ENCODE measurements at places on chromosomes 4 and X.

- DNase-seq, result no peak
Observed at GRCh38 chr4:184217634-184218033, at the start of gene ENPP6. TSS of gene ENPP6 (minus strand) at chr4:184217873. CDS start at chr4:184217819, 54 bp downstream.

DNA sequence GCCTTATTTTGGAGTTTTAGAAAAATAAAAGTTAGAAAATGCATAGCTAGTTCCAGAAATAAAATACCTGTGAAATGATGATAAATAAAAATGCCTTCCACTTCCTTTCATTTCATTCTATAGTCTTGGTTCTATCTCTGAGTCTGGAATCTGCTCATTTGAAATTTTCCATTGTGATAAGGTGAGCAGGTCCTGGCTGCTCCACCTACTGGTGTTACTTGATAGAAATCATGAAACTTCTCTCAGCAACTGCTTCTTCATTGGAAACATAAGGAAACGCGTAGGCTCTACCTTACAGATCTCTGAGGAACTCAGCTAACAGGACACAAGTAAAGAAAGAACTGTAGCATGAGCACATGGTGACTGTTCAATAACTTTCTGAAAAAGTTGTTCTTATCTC is 141.8 kb downstream of the DCHS2 start:
- no peak for DNase-seq

DNA sequence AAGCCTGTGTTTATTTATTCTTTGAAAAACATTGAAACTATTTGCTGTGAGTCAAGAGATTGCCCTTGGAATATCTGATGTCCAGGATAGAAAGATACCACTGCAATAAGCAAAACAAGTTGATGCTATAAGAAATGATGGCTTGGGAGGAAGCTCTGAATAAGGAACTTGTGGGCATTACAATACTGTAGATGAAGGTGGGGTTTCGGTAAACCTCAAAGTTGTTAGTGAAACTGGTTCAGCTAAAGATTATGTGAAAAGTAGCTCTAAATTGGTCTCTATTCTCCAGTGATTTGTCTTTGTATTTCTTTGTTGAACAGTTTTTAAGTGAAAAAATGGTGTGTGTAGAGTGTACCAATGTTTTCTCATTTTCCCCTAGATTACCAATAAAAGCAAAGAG is 128.7 kb downstream of the AKAP4 start:
- no peak for DNase-seq

DNA sequence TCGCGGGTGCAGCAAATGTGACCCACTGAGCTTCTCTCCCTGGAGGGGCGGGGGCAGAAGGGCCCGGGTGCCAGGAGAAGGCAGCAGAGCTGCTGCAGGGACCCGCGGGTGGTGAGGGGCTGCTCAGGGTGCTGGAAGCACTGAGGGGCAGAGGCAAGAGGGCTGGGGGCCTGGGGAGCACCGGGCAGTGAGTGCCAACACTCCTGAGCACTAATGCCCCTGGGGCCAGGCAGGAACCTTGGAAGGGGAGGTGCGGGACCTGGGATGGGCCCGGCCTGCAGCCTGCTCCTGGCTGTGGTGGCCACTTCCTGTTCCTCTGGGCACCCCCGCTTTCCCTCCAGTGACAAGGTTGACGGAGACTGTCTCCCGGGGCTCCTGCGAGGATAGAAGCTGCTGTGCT is 66.5 kb upstream of the ADRA2C start:
- no peak for DNase-seq

- DNase-seq, result no peak
Observed at GRCh38 chr4:93658443-93658842, 170.1 kb upstream of the ATOH1 start.

DNA sequence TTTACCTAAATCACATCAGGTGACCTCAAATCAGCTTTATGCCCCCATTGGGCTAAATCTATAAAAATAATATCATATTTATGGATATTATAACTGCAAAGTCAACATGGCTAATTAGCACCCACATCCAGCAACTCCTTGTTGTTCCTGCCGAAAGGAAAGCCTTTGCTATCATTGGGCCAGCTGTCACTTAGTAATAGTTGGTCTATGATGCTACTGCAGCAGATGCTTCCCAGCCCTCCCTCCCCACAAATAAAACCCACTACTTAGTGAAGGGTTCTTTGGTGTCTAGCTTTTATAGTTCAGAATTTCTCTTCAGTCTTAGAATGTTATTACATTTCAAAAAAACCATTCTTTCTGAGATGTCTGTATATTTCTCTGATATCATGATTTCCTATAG is 116.9 kb upstream of the ENPEP start:
- DNase-seq, result no peak

DNA sequence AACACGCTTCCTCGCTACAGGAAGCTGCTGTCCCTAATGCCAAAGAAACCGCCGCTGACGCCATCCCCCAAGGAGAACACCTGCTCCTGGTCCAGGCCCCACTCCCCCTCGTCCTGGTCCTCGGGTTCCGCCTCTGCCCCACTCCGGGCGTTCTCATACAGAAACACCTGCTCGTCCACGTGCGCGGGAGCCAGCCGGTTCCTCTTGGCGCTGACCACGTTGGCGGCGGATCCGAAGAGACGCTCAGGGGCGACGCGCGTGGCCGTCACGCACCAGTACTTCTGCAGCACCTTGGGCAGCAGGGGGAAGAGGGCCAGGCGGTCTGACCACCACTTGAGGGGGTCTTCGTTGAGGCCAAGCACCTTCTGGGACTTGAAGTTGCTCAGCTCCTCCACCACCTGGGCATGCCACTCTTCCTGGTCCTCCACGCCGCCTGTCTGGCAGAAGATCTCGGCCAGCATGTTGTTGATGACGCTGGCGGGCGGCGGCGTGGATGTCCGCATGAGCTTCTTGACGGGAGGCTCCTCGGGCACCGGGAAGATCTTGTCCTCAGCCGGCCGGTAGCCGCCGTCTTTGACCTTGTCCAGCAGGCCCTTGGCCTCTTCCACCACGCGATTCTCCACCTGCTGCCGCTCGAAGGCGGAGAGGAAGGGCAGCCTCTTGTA is 12.0 kb downstream of the DHRSX start:
- no peak for DNase-seq

- DNase-seq, result no peak
Observed at GRCh38 chrX:103151799-103152198, 58.9 kb upstream of the NXF3 start.

- DNase-seq, result no peak
Observed at GRCh38 chr4:126544276-126544675, 1088.5 kb upstream of the INTU start.

DNA sequence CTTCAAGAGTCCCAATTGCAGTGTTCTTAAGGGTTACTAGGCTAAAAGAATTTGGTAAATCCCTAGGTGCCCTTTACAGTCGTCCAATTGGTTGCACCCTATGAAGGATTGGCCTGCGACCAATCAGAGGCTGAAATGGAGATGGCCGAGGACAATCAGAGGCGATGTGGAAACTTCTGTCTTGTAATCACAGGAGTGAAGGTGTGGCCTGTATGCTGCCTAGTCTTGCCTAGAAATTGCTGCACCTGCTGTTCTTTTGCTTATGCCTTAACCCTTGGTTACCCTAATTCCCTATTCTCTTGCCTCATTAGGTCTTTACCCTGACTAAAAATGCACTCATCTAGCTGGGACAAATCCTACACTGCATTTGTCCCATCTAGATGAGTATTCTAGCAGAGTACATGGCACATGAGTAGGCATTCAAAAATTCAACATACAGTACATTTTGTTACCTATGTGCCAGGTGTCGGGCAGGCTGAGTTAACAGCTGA is 1.0 kb upstream of the DCK start:
- DNase-seq, result no peak

GRCh38 chr4:169071747-169072146 is 61.7 kb upstream of the CBR4 start:
- no peak for DNase-seq

- no peak for DNase-seq
Observed at GRCh38 chr4:31678356-31678755, 958.2 kb downstream of the PCDH7 start.

DNA sequence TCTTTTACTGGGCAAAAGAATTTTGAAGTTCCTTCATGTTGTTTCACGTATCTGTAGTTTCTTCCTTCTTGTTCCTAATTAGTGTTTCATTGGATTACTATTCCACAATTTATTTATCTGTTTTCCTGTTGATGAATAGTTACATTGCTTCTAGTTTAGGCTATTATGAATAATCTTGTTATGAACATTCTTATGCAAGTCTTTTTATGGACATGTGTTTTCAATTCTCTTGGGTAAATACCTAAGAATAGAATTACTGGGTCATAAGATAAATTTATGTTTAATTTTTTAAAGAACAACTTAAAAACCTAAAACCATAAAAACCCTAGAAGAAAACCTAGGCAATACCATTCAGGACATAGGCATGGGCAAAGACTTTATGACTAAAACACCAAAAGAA is 70.9 kb upstream of the RXFP1 start:
- no peak for DNase-seq

DNA sequence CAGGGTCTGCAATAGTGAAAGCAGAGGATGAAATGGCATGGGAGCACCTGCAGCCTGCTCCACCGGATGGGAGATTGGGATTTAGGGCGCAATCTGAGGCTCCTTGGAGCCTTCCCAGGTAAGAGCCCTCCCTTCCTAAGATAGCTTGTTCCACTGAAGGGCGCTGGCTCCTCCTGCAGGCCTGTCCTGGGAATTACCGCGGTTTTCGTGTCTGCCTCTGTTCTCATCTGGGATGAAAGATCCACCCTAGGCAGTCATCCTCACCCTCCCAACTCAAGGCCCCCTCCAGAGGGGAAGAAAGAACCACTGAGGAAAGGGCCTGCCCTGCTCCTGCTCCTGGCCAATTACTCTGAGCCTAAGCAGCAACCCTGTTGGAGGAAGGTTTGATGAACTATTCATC is 547.5 kb downstream of the SMARCA1 start:
- DNase-seq, result no peak

- no peak for DNase-seq
Observed at GRCh38 chr4:181659202-181659601, 584.0 kb upstream of the TENM3 start.

DNA sequence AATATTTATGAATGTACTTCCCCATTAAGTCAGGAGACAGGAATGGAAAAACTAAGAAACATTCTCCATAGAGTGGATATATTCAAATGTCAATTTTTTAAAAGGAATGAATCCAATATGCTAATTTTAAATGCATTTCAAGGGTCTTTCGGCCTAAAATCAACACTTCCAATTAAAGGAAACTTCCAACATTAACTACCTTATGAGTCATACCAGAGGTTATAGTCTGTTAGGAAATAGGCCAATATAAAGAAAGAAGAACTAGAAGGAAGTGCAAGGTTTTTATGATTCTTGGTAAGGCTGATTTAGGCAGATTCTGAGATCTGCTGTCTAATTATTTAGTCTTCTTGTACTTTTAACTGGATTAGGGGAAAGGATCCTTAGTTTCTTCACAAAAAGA is 260.1 kb upstream of the EDNRA start:
- no peak for DNase-seq

GRCh38 chr4:61984260-61984909 is 784.3 kb downstream of the ADGRL3 start:
- DNase-seq, result no peak

- DNase-seq, result no peak
Observed at GRCh38 chrX:19650996-19651395, 135.7 kb upstream of the MAP3K15 start.

DNA sequence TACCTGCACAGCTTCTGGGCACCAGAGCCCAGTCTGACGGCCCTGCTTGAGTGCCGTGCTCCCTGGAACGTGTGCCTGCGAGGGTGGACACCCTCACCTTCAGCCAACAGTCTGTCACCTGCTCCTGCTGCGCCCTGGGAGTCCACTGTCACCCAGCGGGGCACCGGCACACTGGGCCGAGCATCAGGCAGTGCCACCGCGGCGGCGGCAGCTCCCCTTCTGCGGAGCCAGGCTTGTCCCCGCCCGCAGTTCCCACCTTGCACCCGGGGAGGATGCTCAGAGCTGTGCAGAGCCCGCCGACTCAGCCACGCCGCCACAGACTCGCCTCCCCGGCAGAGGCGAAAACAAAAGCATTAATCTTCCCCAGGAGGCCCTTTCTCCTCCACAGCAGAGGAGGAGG is 86.8 kb downstream of the ABLIM2 start:
- DNase-seq, result no peak

DNA sequence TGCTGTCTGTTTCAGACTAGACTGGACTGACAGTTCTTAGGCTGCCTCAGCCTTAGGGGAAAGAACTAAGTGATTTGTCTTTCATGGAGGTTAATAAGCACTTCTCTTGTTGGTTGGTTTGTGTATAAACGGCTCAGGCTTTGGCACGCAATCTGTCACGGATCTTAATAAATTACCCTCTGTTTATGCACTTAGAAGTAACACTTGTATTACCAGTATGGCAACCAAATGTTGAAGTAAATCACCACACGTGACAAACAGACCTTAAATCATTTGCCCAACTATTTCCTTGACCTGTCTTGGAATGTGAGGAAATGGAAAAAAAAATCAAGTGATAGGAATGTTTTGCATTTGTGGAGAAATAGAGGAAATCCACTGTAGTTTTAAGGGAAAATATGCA is 69.9 kb downstream of the TEX13A start:
- DNase-seq, result no peak

- no peak for DNase-seq
Observed at GRCh38 chr4:109877400-109877799, 29.5 kb downstream of the LRIT3 start.

DNA sequence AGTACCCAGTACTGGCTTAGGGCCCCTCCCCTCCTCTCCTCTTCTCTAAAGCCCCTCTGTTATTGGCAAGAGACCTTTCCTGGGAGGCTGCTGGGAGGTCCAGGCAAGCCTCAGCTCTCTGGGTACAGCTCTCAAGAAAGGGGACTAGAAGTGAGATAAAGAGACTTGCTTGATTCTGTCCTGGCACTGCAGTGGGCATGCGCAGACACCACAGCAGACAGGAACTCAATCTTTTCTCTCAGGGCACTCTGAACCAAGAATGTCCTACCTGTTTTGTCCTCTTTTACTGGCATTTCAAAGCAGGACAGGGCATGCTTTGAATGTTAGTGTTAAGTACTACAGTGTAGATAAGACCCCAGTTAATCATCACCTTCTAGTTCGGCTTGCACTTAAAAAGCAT is 74.9 kb downstream of the NYX start:
- no peak for DNase-seq

GRCh38 chrX:114924856-114925255 is 92.6 kb downstream of the IL13RA2 start:
- DNase-seq, result no peak

GRCh38 chr4:88759039-88759894 is 61.6 kb upstream of the NAP1L5 start:
- no peak for DNase-seq

GRCh38 chr4:82988323-82988832 is 22.2 kb downstream of the LIN54 start:
- no peak for DNase-seq

- no peak for DNase-seq
Observed at GRCh38 chr4:89823416-89823815, 13.5 kb downstream of the SNCA start.

DNA sequence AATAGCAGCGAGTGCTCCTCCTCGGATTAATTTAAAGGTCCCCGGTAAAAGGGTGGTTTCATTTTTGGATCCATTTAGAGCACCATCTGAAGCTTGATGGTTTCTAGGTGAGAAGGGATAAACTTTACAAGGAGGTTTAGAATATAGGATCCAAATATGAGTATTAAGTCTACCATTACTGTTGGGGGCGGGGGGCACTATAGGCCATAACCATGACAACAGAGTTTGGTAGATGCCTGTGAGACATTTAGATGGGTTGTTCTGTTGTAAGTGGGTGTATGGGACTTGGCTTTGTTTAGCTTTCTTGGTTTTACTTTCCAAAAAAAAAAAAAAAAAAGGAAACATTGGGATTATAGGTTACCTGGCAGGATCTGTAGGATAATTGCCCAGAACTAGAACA is 92.7 kb downstream of the TENT5D start:
- no peak for DNase-seq
